ENCODE measurements at places on chromosomes 2 and 18.

GRCh38 chr2:86358957-86359356, 21.5 kb upstream of the REEP1 start:
- no peak for DNase-seq

DNA sequence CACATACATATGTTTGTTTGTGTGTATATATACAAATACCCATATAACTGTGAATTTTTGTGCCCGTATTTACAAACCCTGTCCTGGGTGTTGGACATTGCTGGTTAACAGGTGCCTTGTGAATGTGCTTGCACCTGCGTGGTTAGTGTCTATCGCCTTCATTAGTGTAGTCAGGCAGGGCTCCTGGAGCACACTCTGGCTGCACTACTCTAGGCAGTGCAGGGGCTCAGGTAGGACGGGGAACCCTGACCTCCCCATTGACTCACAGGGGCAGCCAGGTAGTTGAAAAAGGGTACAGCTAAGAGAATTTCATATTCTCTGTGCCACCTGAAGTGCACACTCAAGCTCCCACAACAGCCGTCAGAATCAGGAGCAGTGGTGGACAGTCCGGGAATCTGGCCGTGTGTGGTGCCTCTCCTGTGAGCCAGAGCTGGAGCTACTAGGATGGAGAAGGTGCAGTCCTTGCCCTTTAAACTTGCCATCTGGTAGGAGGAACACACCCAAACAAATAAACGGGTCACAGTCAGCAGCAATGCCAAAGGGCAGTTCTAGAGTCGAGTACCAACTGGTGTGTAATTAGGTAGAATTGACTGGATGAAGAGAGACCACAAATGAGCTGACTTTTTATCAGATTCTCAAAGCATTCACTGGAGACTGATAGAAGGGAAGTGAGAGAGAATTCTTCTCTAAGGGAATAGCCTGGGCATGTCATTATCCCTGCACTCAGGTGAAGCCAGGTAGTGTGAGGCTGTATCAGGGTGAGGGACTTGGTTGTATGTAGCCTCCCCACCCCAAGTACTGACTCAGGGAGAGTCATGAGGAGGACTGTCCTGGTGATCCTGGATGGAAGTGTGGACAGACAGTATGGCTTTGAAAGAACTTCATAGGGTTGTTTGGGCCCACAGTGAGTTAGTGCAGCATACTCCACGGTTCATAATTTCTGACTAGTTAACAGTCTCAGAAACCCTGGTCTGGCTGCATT, 44.1 kb downstream of the FARP2 start:
- DNase-seq = no peak

- DNase-seq = no peak
Measured at GRCh38 chr2:29759360-29759759, 162.0 kb downstream of the ALK start.

GRCh38 chr18:3869848-3870247, 419.9 kb downstream of the TGIF1 start:
- no peak for DNase-seq

- no peak for DNase-seq
Measured at GRCh38 chr18:79950515-79951341, 725 bp downstream of the SLC66A2 start.

- no peak for DNase-seq
Measured at GRCh38 chr2:174038462-174038861, 73.3 kb upstream of the SP3 start.

DNA sequence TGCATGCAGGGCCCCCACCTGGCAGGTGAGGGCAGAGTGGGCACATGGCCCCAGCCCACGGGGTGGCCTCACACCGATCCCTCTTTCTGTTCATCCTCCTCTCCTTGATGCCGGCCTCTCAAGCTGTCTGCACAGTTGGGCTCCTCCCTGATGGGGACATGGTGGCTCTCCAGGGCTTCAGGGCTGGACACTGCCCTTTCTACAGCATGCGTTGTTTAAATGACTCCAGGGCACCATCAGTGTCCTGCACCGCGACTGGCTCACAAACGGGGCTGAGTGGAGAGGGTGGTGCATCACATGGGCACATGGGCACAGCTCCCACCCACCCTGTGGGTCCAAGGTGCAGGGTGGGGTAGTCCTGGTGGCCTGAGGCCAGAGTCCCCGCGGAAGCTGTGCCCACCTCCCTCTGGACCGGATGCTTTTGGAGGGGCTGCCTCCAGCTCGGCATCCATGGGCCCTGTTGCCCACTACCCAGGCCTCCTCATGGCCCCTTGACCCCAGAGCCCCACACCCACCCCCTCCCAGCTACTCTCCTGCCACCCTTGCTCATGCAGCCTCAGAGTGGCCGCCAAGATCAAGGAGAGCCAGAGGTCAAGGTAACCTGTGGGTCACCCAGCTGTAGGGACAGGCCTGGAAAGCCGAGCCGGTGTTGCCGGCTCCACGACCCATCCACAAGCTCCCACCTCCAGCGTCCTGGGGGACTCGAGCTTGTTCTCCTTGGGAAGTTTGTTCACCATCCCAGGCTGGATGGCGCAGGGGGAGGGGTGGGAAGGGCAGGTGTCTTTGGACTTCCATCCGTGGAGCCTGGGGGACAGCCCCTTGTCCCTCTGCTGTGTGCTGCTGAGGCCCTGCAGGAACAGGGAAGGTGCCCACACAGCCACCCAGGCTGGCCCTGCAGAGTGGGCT, 12.3 kb upstream of the SNED1 start:
- no peak for DNase-seq

DNA sequence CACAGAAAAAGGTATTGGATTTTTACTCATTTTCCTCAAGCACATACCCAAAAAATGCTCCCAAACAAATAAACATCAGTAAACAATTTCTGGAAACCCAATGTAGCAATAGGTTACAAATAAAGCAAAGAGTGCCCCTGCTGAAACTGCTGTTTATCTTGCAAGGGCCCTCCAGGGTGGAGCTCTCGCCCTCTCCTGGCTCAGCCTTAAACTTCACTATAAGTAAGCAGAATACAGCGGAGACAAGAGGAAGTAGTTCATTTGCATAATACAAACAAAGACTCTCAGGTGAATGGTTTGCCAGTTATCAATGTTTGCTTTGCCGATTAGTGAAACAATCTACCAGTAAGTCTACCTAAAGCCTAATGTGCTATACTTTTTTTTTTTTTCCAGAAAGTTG, 437.6 kb downstream of the DLGAP1 start:
- no peak for DNase-seq

DNA sequence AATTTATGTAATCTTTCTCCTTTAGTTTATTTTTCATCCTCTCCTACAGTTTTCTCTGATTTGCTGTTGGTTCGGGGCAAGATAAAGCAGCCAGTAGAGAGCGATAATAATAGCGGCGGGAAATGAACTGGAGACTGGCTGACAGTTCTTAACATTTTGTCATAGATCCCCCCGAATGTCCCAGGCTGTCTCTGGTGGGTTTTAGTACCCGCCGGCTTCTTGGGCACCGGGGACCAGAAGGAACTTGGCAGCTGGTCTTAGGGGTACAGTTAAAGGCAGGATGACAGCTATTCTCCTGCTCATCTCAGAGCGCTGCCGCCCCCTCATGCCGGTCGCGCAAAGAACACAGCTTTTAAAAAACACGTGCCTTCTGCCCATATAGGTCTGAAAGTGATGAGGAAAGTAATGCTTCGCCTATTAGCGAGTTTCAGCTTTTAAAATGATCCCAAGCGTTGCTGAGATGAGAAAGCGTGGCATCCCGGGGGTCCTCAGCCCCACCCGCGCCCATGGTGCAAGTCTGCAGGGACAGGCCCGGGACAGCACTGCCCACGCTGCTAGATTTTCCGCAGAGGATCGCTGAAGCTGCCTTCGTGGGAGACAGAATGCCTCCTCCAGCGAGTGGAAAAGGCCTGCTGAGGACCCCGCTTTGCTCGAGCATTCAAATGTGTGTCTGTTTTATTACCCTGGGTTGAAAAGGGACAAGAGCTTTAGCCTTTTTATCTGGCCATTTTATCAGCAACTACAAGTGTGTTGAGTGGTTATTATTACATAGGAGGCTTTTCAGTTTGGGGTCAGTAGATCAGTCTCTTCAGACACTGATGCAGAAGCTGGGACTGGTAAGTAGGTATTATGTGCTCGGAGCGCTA, 3.8 kb downstream of the ONECUT2 start:
- no peak for DNase-seq

DNA sequence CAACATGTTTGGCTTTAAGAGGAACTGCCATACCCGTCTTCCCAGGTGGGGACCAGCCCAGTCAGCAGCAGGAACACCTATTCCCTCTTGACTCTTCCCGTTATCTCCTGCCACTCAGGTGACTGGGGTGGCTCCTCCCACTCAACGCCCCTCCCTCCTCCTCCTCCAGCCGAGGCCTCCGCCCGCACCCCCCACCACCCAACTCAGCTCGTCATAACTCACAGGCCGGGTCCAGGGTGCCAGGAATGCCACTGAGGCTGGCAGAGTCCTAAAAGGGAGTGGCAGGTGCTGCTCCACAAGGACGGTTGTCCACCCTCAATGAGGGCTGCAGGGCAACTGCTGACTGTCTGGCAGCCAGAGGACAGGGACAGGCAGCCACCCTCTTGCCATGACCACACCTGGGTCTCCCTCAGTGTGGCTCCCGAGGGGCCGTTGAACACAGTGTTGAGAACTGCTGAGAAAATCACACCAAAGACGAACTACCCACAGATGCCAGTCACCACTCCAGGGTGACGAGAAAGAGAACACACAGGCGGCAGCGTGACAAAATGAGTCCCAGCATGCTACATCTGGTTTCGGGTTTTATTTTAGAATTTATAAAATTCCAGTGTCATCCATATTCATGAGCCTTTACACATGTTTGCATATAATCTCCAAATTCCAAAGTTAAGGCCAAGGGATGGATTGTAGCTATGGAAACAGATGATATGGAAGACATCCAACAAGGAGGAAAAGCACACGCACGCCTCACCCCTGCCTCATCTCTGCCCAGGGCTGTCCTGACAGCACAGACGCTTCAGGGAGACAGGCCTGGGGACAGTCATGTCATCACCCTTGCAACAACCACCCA, 38.5 kb downstream of the ANO7 start:
- DNase-seq = no peak

GRCh38 chr2:20488782-20489181, 41.9 kb downstream of the RHOB start:
- no peak for DNase-seq

- DNase-seq = no peak
Measured at GRCh38 chr2:205473791-205474190, 208.5 kb upstream of the NRP2 start.

DNA sequence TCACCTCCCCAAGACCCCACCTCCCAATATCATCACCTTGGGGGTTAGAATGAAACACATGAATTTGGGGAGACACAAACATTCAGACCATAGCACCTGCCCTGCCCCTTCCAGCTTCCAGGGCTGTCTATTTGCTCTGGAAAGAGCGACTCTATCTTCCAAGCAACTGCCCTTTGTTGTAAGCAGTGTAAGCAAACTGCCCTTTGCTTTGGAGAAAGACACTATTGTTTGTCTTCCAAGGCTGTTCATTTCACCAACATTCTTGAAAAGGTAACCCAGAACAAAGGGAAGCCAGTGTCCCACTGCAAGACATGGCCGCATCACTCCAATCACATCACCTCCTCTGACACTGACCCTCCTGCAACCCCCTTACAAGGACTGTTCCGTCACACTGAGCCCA, 16.9 kb upstream of the SEH1L start:
- DNase-seq = no peak

DNA sequence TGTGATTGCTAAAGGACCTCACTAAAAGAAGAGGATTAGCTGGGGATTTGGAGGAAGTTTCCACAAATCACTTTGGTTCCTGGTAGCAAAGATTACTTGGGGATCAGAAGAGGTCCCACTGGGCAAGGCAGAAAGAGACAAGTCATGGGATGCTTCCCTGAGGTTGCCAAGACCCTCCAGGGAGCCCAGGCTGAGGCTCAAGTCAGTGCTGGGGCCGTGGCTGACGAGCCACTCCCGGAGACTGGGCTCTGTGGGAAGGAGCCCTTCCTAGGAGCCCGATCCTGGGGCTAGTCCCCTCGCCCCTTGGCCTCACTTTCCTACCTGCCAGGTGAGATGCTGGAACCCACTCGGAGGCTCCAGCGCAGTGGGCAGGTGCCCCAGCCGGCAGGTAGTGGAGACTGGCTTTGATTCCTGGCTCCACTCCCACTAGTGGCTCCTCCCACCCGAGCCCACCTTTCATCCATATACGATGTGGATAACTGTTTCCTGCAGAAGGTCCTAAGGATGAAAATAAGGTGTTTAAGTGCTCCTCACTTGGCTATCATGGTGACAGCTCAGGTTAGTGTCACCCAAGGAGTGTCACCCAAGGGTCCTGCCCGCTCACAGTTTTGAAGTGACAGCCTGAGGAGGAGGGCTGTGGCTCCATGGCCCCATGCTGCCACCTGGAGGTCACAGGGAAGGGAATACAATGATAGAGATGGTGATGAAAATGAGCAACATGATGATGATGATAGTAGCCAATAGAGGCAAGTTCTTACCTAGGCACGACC, 100.5 kb downstream of the CAPN13 start:
- DNase-seq = peak; percentile 48

- no peak for DNase-seq
Measured at GRCh38 chr2:109316091-109316490, 187.1 kb downstream of the SH3RF3 start.

DNA sequence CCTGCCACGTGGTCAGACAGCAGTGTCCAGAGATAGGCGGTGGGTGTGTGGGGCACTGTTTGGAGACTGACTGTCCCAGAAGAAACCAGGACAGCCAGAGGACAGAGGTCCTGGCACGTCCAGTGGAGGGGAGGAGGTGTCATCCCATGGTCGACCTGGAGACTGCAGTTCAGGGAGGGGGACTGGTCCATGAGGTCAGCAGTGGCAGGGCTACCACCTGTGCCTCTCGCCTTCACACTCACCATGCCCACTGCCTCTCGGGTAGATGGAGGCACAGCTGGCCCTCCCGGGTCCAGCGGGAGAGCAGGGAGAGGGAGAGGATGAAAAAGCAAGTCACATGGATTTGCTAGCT, 53.9 kb downstream of the INHBB start:
- no peak for DNase-seq

DNA sequence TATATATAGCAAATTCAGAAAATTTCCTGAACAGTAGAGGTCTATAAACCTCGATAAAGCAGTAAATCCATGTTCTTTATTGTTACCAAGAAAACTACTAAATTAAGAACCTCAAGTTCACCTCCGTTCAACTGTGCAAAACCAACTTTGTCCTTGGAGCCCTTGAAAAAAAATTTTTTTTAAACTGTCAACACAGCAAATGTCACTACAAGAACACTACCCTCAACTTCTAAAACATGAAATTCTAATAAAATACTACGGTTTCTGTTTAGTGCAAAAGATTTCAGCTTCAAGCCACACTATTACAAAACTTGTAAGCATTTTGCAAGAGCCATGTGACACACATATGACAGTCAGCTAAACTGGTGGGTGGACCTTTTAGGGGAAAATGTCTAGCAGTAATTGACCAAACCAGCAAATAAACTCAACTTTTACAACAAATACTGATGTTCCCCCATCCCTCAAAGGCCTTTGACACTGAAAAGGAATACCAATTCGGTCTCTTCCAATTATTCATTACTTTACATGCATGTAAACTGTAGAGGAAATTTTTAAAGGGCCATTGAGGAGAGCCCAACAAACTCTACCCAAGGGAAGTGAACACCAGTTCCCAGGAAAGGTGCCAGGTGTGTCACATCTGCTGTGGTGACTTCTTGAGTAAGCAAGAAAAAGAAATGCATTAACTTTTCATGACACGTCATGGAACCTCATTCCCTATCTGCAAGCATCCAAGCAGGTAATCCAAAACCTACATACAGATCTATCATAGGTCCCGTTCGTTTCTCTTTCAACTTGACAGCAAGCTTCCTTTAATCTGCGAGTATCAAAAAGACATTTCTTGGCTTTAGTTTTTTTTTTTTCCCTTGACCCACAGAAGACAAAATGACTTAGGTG, 1.4 kb downstream of the RAB1A start:
- peak; percentile 15 for DNase-seq

GRCh38 chr2:204850581-204850980, 305.3 kb downstream of the PARD3B start:
- no peak for DNase-seq

Data from right renal pelvis (tissue), 4 donors.